A549 treated with DMSO at 1 μM for 4 hours (cell line): ENCODE measurements at places on chromosomes 1 and 21. TPM values are rescaled to one million over a fixed set of nuclear protein-coding genes. Genes with fewer than 3 reads are reported as not detected.

SIKE1 gene
- 15.5 to 21.7 TPM (median 18.2 TPM) in 5 replicates for total RNA-seq

SLC9C2 gene
- not detected in 5 replicates for total RNA-seq

RNF2 gene
- total RNA-seq, result 17.6 to 23.4 TPM (median 21.3 TPM) in 5 replicates

LCK gene
- total RNA-seq, result 0.07 TPM in 1 of 5 replicates, not detected in the others

FAM72D gene
- 5.3 to 7.8 TPM (median 7.0 TPM) in 5 replicates for total RNA-seq

TTC22 gene
- total RNA-seq, result not detected in 5 replicates

KCNJ9 gene
- not detected in 5 replicates for total RNA-seq

MYOG gene
- total RNA-seq, result not detected in 5 replicates

RGS13 gene
- total RNA-seq, result not detected in 5 replicates
